ENCODE measurements at places on chromosomes 3 and 15.
A peak's percentile ranks its signal among the peaks of the same experiment; 100 is the strongest.

DNA sequence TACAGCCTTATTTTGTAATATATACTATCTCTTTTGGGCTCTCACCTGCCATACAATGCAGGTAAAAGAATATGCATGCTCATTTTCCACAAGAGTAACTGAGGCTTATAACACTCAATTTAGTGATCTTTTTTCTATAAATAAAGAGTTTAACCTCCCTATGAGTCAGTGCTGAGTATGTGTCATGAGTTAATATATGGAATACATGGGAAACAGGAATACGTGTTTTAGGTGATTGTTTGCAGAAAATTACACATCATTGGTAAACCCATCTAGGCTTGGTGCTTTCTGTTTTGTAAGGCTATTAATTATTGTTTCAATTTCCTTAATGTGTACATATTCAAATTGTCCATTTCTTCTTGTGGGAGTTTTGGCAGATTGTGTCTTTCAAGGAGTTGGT, 411.3 kb downstream of the GRM7 start:
- DNase-seq = no peak

- DNase-seq = no peak
Observed at GRCh38 chr3:145739926-145740325, 421.1 kb downstream of the PLOD2 start.

GRCh38 chr3:125309476-125309875, 65.6 kb downstream of the ZNF148 start:
- DNase-seq = no peak

DNA sequence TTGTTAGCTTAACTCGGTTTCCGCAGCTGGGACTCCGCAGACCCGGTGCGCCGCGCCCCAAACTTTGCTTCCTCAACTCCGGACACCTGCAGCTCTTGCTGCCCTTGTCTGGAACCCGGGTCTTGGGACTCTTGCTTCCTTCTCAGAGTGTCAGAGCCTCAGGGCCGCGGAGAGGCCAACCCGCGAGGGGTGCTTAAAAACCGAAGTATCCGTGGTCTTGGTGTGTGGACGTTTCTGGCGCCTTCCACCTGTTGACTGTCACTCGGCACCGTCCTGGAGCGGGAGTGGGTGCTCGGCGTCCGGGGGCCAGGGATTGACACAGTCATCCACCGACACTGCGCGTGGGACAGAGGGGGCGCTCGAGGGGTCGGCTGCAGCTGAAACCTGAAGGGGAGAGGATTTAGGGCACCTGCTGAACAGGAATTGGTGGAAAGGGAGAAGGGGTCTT, 386 bp downstream of the SQOR start:
- peak; percentile 60 for DNase-seq

- no peak for DNase-seq
Observed at GRCh38 chr3:140523600-140523999, 154.3 kb upstream of the TRIM42 start.

GRCh38 chr3:57951066-57951882, 56.9 kb upstream of the FLNB start:
- no peak for DNase-seq

DNA sequence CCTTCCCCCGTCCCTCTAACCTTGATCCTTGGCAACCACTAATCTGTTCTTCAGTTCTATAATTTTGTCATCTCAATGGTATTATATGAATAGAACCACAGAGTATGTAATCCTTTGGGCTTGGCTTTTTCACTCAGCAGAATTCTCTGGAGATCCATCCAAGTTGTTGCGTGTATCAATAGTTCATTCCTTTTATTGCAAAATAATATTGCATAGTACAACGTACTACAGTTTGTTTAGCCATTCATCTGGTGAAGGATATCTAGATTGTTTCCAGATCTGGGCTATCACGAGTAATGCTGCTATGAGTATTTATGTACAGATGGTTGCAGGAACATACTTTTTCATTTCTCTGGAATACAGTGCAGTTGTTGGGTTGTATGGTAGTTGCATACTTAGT, 76.2 kb downstream of the PLXNA1 start:
- no peak for DNase-seq

- no peak for DNase-seq
Observed at GRCh38 chr15:78179906-78180305, 30.7 kb downstream of the IDH3A start.

GRCh38 chr3:73549051-73549600, 75.6 kb downstream of the PDZRN3 start:
- DNase-seq = no peak

GRCh38 chr15:40766194-40766815, 2.4 kb downstream of the GCHFR start:
- no peak for DNase-seq

- no peak for DNase-seq
Observed at GRCh38 chr15:39908186-39908585, 11.9 kb downstream of the GPR176 start.

DNA sequence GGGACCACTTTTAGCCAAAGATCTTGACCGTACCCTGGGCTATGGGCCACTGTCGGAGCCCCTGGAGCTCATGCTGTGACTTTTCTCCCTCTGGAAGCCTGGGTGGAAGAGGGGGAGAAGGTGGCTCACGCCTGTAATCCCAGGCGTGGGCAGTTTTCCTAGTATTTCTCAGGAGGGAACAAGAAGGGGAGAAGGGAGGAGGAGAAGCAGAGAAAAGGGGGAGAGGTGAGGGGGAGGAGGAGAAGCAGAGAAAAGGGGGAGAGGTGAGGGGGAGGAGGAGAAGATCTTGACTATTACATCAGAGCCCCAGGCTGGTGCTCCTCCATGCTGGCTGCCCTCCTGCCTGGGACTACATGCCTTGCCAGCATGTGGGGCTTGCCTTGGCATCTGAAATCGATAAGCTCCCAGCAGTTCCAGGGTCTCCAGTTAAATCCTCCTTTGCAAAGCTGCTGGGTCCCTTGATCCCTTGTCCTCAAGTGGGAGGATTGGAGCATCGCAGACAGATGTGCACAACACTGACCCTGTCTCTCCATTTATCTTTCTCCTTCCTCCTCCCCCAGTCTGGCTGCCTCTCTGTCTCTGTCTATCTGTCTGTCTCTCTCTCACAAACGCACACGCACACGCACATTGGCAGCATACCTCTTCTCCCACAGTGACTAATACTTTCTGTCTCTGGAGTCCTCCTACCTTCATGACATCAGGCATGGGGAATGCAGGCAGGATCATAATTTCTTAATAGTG, 41.6 kb downstream of the MRAS start:
- no peak for DNase-seq

DNA sequence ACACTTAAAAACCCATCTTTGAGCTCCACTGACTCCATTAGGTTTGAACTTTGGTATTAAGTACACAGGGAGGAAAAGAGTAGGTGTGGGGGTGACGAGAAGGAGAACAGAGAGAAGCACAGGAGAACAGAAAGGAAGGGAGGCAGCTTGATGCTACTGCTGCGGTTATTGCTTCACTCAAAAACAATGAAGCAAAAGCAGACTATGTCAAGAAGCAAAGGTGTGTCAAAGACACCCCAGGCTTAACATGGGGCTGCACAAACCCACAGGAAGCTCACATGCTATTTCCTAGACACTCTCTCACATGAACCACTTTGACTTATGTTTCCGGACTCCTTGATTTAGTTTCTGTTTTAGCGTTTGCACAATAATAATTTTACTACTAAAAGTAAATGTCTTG, 961.0 kb upstream of the CFAP20DC start:
- peak; percentile 39 for DNase-seq

DNA sequence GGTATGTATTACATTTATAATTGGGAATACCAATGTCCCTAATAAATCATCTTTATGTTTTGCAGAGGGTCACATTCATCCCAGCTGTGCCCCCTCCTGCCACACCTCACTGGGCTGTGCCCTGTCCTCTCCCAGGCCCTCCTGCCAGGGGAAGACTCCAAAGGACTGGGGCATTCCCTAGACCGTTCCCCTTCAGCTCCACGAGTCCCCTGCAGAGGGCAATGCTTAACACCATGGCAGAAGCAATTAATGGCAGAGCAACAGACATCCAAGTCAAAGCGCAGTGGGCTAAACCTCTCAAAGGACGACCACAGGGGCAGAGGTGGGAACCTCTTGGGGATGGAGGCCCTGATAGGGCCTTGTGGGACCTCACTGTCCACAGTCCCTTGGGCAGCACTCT, 71.3 kb upstream of the SEC13 start:
- no peak for DNase-seq

GRCh38 chr3:188649521-188649920, 495.6 kb downstream of the LPP start:
- DNase-seq = no peak
